Activated naive CD8-positive, alpha-beta T cell treated with anti-CD3 and anti-CD28 coated beads, Interleukin-2, amount 50 U/mL, for 16 hours (primary cell): ENCODE measurements at places on chromosomes 3 and 15.

DNA sequence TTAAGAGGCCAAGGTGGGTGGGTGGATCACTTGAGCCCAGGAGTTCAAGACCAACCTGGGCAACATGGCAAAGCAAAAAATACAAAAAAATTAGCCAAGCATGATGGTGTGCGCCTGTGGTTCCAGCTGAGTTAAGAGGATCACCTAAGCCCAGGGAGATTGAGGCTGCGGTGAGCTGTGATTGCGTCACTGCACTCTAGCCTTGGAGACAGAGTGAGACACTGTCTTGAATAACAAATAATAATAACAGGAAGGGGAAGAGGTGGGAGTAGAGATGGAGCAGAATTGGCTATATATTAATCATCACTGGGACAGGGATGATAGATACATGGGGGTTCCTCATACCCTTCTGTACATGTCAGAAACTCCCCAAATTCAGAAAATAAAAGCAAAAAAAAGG lies 23.8 kb upstream of the NMB start:
- DNase-seq, result no peak

DNA sequence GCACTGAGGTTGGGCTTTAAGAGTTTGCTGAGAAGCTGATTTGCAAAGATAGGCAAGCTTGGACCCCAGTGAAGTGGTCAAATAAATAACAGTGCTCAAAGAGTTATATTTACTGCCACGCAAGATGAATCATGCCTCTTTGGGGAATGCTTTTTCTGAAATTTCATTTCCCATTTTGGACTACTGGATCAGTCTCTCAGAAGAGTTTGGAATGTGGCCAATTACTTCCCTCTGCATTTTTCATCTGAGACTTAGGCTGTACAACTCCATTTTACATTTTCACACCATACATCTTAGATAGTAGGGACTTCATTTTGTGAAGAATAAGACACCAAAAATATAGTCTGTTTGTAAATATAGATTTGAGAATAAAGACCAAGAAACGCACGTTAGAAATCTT lies 419.7 kb downstream of the FGF12 start:
- DNase-seq, result no peak

DNA sequence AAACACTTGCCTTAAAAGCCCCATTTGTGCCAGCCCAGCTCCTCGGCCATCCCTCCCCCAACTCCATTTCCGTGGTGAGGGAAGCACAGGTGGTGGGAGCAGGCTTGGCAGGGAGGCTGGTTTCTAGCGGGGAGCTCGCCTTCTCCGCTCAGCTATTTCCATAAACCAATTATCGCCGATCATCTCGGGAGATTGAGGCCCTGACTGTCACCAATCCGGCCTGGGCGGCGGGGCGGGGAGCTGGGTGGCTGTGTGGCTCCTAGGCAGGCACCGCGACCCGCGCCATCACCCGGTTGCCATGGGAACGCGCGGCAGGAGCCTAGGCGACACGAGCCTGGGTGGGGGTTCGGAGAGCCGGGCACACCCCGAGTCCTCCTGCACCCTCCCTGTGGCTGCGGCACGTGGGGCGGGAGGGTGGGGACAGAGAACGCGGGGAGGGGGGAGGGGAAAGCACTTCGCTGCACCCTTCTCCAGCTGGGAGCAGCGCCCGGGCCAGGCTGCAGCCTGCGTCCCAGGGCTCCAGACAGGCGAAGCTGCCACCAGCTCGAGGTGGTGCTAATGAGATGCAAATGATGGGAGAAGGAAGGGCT lies 9.3 kb downstream of the CCDC33 start:
- no peak for DNase-seq

- DNase-seq, result no peak
These were observed 15.5 kb downstream of the MYL3 start for GRCh38 chr3:46847744-46848143.

- no peak for DNase-seq
These were observed 299.2 kb upstream of the LRRN1 start for GRCh38 chr3:3499987-3500386.

GRCh38 chr3:167798443-167798842 lies 62.9 kb downstream of the SERPINI1 start:
- no peak for DNase-seq

DNA sequence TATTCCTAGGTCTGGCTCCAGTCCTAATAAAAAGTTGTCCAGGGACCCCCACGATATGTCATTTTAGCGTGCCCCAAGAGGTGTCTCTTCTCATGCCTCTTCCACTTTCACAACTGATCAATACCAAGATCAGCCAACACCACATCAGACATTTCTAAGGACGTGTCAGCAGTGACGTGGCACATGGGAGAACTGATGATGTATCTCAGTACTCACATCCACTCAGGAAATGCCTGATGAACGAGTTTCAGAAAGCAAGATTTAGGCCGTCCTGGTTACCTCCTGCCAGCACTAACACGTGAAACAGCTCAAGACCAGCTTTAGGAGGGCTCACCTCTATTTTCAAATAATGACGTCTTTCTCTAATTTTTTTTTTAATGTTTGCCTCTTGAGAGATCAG lies 19.6 kb downstream of the VGLL4 start:
- DNase-seq, result peak; percentile 53

DNA sequence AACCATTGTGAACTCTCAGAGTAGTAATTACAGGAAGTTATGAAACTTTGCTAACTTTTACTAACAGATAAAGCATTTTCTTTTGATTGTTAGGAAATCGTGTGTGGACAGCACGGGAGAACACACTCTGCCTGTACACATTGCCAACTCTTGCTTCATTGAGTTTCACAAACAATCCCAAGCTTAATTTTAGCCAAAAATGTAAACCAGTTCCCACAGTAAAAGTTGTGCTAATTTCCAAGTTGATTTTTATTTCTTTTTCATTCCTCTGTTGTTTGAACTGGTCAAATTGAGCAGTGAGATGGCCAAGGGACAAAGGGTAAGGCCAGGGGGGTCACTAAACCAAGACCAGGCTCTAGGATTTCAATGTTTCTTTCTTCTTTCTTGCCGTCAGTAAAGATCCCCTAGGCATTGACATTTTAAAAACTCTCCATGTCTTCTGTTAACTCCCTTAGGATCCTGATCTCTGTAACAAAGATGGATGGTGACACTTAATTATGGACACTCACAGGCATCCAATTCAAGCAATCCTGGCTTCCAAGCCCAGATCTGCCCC lies 414.9 kb downstream of the RBMS3 start:
- no peak for DNase-seq

- no peak for DNase-seq
These were observed 39.0 kb downstream of the WHAMM start for GRCh38 chr15:82848241-82848993.

DNA sequence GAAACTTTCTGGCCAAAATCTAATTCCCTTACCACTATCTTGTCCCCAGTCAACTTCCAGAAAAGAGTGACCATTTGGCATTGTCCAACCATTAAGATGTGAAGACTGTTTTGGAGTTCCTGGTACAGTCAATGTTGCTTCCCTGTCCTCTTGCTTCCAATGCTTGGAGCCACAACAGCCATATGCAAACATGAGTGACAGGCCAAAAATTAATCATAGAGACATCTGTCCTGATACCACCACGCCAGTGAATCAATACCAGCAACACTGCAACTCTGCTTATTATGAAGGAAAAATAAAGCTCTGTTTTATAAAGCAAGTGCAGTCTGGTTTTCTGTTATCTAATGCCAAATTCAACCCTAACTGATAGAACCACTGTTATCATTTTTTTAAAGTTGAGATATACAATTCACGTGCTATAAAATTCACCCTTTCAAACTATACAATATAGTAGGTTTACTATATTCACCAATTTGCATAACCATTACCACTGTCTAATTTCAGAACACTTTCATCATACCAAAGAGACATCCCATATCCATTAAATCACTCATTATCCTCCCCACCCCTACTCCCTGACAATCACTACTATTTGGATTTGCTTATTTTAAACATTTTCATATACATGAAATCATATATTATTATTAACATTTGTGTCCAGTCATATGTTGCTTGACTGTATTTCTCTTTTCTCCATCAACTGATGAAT lies 76.9 kb downstream of the STAG1 start:
- DNase-seq, result no peak

- no peak for DNase-seq
These were observed 44.9 kb upstream of the FURIN start for GRCh38 chr15:90823455-90823974.
